ENCODE measurements at places on chromosomes 1 and 21. TPM values are rescaled to one million over a fixed set of nuclear protein-coding genes. Genes with fewer than 3 reads are reported as not detected.

DNA sequence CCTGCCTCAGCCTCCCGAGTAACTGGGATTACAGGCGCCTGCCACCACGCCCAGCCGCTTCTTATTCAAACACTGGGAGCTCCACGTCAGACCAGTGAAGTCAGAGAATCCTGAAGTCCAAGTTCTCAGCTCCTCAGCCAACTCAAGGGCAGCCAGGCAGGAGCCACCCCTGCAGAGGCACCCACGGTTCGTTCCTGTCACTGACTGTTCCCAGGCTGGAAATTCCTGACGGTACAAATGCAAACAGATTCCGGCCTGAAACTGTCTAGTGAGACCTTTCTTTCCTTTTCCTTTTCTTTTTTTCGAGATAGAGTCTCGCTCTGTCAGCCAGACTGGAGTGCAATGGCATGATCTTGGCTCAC, 11.7 kb downstream of the SLC35E2B start:
- DNase-seq: no peak

DNA sequence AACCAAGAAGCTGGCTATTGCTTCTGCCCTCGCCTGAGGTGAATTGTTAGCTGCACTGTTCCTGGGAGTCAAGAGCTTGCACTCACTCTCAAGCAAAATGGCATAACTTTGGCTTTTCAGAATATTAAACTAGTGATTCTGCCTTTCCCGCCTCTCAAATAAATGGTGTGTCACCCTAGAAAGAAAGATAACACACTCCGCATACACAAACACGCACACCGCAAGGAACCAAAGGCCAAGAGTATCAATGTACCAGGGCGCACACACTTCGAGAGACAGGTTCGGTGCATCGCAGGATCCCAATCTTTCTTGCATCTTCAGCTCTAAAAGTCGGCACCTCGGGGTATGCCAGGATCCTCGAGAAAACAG, 470 bp upstream of the RTCA start:
- no peak for DNase-seq

DNA sequence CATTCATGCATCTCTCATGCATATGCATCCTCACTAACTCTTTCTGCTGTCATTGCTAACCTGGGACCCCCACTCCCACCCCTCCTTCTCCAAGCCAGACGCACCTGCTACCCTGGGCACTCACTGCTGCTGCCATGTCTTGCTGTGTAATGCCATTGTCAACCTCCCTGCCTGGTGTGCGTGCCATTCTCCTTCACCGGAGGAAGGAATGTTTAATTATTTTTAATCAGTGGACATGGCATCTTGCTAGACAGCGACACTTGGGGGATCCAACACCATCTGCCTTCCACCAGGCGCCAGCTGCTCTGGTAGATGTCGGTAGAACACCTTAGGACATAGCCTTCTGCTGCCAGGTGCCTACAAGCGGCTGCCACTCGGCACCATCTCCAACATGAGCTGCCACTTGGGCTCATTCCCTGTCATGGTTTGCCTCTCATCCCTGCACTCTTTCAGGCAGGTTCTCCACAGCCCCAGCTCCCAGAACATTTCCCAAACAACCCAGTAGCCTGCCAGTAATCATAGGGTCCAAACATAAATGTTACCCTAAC, 306.9 kb downstream of the TTLL7 start:
- no peak for DNase-seq

DNA sequence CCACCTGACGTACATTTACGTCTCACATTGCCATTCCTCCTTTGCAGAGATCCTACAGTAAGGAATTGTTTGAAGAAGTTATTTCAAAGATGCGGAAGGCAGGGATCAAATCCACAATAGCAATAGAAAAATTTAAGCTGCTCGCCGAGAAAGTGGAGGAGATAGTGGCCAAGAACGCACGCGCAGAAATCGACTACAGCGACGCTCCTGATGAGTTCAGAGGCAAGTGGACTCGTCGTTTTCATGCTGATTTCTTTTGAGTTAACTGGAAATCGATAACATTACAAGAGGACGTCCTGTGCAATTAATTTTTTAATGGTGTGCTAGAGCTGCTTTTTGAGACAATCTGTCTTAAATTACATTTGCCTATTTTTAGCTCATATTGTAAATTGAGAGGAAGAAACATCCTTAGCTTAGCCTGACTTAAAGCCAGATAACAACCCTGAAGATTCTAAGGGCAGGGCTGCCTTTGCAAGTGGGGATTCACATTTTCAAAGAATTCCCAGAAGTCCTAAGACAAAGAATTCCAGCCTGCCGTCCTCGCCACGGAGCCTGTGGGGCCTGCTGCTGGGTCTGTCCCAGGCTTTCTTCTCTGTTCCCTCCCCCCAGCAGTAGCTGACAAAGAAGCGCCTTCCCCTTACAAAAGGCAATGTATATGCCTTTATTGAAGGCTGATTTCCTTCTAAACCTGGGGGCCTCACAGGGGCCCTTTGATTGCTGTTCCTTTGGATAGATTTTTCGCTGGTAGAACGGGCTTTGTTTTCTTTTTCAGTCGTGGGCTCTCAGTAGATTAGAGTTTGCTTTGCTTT, 31.6 kb upstream of the KIF1B start:
- DNase-seq: no peak

DNA sequence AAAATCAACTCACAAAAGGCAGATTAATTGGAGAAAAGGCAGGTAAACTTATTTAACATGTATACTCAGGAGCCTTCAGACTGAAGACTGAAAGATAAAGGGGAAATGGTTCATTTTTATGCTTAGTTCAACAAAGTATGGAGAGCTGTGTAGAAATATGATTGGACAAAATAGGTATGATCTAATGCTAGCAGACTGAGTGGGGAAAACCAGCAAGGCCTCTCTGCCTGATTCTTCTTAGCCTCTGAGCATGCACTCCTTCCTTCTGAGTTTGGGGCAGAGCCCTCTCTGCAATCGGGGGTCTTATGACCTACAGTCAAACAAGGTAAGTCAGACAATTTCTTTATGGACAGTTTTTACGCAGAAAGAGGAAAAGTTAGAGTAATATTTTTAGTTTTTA, 38.8 kb upstream of the SUCO start:
- DNase-seq: no peak

- no peak for DNase-seq
These were observed 43.5 kb downstream of the WLS start for GRCh38 chr1:68188644-68189340.

DNA sequence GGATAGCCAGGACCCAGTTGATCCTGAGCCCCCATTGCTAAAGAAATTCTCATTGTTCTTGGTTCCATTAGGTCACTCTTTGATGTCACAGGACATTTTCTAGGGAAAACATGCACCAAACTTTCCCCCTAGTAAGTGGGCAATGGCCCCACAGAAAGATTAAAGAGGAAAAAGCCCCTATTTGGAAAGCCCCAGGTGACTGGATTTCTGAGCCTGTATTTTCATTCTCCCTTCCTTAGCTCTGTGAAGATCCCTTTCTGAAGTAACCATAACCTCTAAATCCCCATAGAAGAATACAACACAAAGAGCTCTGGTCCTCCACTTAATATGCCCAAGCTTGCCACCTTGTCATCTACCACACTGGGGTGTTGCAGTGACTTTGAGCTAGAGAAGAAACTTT, 232.3 kb upstream of the FGGY start:
- no peak for DNase-seq

- DNase-seq: no peak
These were observed 119.3 kb downstream of the SYT2 start for GRCh38 chr1:202590975-202591411.

DNA sequence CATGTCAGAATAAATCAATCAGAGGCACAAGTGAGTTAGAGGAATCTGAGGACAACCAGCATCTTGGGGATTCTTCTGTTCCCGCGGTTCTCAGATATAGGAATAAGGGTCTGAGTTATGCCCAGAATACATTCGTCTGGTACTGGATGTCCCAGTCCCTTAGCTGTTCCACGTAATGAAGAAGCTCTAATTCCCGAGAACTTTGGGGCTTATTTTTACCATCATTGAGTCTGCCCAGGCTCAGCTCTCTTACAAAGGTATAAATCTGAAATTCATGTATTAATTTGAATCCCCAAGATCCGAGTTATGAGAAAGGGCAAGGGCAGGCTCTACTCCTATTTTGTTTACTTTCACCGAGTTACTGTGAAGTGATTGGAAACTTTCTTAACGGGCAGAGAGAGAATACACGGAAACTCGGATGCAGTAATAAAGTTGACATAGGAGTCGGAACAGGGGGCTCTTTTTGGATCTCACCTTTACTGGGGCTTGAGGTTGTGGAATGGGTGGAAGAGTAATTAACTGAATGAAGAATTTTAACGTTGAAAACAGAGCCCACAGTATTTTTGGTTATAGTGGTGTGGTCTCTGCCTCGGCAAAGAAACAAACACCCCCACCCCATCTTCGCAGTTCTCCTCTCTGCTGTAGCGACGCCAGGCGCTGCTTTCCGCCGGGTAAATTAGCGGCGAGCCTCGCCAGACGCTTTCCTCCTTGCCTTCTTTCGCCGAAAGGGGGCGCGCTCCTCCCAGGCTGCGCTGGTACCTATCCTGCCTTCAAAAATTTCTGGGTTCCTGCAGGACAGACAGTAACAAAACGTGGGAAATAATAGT, 7.1 kb downstream of the PRRX1 start:
- peak; percentile 74 for DNase-seq

DNA sequence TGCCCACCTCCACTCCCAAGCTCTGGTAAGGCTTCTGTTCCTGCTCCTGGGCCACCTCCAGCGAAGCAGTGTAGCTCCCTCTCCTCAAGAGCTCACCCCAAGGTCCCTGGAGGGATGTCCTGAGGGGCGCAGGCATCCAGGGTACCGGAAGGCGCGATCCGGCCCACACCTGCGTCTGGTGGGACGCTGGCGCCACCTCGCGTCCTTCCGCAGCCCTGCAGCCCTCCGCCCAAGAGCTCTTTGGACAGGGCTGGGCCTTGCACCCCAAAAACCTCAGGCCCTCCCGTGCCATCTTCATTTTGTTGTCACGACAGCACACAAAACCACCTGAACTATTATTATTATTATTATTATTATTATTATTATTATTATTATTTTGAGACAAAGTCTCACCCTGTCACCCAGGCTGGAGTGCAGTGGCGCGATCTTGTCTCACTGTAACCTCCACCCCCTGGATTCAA, 49.2 kb upstream of the PAX7 start:
- no peak for DNase-seq

GRCh38 chr1:52532247-52532646, 20.6 kb downstream of the TUT4 start:
- DNase-seq: no peak

Gene S100A1
- total RNA-seq: 12.4 TPM

GRCh38 chr1:182446033-182446669, 3.8 kb upstream of the RGSL1 start:
- DNase-seq: no peak

DNA sequence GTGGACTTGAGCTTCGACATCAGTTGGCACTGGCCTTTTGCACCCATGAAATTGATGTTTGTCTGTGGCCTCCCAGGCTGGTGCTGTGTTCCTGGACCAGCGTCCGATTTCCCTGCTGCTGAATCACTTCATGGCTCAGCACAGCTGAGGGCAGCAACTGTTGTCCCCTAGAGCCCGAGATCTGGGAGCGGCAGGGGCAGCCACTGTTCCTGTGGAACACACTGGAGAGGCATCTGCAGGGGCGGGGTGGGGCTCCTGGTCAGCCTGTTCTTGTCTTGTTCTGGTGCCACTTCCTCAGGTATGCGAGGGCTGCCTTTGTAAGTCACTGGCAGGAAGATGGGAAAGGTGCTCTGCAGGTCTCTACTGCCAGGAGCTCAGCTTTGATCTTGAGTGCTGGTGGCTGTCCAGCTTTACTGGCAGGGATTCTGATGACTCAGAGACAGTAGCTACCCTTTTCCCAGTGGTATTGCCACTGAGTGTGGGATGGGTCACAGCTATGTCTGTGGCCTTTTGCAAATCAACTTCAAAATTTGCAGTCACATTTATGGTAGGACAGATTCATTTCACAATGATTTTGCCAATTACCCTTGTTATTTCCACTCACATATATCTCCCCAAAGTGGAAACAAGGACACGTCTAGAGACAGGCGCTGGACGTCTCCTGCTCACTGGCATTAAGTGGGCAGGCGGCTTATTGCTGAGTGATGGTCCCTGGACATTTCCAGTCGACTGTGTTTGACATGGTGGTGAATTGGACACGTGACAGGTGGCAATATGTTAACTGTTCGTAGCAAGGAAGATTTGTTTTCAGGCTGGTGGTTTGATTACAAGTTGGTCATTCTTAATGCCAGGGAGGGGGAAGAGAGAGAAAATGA, 15.3 kb downstream of the AGPAT3 start:
- DNase-seq: no peak

Gene STUM
- 6.6 TPM for total RNA-seq

DNA sequence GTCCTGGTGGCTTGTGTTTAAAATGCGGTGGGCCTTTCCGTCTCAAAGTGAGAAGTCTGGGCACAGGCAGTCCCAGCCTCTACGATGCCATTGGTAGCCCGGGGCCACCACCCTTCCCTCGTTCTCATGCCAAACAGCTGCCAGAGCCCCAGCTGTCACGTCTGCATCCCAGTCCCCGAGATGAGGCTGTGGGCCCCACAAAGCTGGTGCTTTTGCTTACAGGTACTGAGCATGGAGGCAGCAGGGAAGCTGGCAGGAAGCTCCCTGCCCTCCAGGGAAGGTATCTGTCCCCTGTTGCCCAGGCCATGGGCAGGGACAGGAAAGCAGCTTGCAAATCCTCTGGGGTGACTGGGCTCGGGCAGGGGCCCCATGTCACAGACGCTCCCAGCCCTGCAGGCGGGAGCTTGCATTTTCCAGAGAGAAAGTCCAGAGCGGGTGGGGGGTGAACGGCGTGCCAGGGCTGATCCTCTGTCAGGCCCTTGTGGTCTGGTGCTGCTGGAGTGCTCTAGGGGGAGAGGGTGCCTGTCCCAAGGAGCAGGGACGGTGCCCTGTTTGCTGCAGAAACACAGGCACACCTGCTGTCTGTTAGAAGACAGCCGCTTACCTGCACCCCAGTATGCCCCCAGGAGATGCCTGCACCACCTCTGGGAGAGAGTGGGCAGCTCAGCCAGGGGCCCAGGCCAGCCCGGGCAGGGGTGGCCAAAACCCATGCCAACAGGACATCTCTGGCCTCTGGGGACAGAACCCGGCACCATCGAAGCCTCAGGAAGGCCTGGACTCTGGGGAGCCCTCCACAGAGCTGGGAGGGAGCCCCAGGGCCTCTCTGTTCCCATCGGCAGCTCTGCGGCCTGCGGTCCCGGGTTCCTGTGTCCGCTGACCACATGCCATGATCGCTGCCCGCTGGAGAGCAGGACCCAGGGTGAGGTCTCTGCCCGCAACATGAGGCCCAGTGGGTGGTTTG, 45.9 kb downstream of the SLX9 start:
- no peak for DNase-seq

- DNase-seq: no peak
These were observed 132.7 kb upstream of the FOXD3 start for GRCh38 chr1:63189677-63190076.

DNA sequence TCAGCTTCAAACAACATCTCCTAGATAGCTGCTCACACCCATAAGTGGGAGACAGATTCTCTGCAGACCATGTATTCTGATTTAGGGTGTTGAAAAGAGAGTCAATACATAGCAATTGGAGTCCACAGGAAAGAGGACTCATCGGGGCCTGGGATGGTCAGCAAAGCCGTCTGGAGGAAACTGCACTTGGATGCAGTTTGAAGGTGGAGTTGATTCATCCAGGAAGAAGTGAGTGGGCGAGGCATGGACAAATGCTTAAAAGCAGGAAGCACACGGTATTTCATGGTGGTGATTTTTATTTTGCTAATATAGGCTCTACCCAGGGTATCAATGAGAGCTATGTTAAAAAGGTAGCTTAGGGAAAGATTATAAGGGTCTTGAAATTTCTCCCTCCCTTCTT, 36.8 kb upstream of the DIRAS3 start:
- no peak for DNase-seq

Gene OR10X1
- total RNA-seq: not detected

Data from esophagus muscularis mucosa (tissue), 4 donors.